ENCODE measurements at places on chromosomes 11 and 22. TPM values are rescaled to one million over a fixed set of nuclear protein-coding genes. Genes with fewer than 3 reads are reported as not detected.

ZNF215 gene
- 0.77 TPM for polyA plus RNA-seq

PARVG gene
- polyA plus RNA-seq = 3.4 TPM

DNA sequence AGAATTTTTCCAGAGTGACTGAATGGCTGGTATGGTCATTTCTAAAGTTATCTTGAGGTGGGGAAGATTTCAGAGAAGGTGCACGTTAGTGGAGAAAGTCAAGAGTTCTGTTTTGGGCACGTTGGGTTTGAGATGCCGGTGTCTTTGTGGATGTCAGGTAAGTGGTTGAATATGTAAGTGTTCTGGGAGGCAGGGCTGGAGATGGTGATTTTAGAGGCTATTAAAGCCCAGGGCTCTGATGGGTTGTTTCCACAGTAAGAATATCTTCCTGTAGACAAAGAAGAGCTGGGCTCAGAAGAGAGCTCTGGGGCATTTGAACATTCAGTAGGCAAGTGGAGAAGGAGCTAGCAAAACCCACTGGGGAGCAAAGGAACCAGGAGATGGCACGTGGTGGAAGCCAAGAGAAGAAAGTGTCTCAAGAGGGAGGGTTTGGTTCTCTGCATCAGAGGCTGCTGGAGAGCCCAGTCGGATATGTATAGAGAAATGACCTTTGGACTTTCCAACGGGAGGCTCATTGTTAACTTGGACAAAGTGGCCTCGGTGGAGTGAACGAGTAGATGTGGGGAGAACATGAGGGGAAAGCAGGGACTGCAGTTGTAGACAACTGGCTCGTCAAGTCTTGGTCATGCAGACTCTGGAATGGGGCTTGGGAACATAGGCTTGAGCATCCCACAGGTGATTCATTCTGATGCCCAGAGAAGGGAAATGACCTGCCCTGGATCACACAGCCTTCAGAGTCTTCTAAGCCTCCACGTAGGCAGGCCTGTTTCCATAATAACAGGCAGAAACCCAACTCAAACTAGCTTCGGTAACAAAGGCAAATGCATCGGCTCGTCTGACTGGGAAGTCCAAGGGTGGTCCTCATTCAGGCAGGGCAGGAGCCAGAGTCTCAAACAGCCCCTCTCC lies 98.4 kb upstream of the PARVA start:
- no peak for DNase-seq

GRCh38 chr11:18384157-18384641 lies 10.2 kb upstream of the LDHA start:
- peak; percentile 34 for DNase-seq

DNA sequence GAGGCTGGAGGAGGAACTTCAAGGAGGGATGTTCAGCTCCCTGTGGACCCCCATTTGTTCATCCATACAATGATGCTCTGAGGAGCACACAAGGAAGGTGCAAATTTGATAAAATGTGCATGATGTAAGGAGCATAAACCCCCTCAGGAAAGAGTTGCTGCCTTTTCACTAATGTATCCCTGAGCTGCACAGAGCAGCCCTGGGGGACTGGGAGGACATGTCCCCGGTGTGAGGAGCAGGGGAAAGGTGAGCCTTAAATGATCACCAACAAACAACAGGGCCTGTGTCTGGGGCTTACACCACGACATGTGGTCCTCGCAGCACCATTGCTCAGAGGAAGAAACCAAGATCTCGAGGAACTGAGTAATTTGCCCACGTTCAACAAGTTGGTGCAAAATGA lies 3.5 kb upstream of the MAPK8IP2 start:
- DNase-seq = no peak

GRCh38 chr11:126888115-126888712 lies 112.4 kb downstream of the KIRREL3 start:
- DNase-seq = no peak

DNA sequence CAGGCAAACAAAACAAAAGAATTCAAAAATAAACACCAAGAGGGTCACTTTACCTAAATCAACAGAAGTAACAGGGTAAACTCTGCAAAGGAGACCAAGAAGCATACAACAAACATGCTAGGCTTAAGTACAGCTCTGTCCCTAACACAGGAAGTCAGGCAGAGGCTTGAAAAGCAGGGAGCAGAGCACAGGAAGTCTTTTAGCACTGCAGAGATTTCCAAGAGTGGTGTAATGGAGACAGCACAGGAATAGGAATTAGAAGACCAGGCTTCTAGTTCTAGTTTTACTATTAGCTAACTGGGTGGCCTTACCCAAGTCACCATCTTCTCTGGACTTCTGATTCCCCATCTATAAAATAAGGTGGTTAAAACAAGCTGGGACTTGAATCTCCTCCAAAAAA lies 1.9 kb downstream of the RBFOX2 start:
- no peak for DNase-seq

GRCh38 chr11:10502065-10502680 lies 38.8 kb downstream of the RNF141 start:
- no peak for DNase-seq

GRCh38 chr11:92627615-92628256 lies 341.7 kb upstream of the MTNR1B start:
- DNase-seq = no peak

GRCh38 chr11:113173126-113173525 lies 141.3 kb upstream of the TTC12 start:
- DNase-seq = no peak

DNA sequence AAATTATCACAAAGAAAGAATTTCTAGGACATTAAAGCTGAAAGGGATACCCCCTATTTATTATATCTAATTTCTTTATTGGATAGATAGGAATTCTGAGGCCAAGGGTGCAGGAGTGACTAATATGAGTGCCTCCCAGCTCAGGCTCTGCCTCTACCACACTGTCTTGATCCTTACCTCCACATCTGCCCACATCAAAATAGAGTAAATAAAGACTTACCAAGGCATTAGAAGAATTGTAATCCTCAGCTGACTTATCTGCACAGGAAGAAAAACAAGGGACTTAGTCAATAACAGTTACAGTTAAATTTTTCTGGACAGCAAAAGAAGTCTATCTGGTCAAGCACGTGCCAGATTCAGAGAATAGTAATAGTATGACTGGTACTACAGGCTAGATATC lies 72.6 kb upstream of the GDPD4 start:
- DNase-seq = no peak

CCND1 gene
- 178 TPM for polyA plus RNA-seq

GRCh38 chr11:88508759-88509581 lies 171.4 kb upstream of the CTSC start:
- peak; percentile 53 for DNase-seq

DNA sequence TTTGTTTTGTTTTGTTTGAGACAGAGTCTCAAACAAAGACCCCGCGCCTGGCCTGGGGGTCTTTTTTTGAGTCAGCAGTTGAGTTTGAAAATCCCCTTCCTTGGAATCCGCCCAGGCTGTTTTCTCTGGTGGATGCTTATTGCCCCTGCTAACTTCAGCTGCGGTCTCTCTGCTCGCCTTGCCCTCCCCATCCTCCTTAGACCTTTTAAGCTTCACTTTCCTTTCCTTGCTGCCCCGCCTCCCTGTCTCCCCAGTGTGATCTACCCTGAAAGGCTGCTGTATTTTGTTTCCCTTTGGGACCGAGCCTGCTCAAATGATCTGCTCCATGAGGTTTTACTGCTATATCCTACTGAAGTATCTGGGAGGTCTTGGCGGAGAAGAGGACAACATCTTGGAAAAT lies 2.5 kb downstream of the USP18 start:
- DNase-seq = no peak

DNA sequence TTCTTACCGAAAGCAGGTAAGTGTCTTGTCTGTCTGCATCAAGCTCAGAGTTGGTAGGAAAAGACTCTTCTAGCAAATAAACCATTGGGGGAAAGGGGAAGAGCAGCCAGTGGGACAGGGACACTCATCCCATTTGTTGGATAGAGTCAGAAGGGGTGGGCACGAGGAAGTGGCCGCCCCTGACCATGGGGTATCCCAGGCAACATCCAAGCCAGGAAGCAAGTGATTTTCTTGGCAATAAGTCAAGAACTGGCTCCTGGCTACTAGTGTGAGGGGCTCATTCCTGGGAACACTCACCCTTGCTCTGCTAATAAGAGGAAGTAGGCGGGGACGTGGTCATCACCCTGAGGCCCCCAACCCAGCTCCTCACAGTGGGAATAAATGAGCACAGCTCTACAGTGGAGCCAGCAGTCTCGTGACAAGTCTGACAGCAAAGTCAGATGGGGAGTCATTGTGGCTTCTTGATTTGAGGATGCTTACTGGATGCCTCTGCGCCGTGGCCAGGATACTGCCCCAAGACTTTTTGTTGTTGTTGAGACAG lies 6.7 kb downstream of the SLC25A18 start:
- no peak for DNase-seq

GRCh38 chr11:35083431-35084238 lies 55.3 kb upstream of the CD44 start:
- peak; percentile 74 for DNase-seq

C22orf42 gene
- not detected for polyA plus RNA-seq

- peak; percentile 86 for DNase-seq
Observed at GRCh38 chr11:27216270-27217149, 146.5 kb downstream of the CCDC34 start.

- DNase-seq = peak; percentile 66
Observed at GRCh38 chr11:35138606-35138942, 397 bp upstream of the CD44 start.

USP2 gene
- polyA plus RNA-seq = 2.0 TPM

PRODH gene
- polyA plus RNA-seq = 20.3 TPM

DNA sequence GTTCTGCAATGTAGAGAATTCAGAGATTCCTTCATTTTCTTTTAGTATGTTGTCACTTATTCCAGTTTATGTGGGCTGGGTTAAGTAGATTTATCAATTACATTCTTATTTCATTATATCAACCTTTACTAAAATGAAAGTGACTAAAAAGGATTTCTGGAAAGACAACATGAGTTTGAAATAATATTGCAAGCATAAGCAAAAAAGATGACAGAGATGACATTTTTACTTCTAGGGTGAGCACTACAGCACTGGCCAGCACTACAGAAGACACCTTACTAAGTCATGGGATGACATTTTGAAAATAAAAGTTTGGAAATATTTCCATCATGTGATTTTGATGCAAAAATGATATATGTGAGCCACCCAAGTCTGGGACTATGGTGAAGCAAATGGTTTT lies 2.1 kb upstream of the USP47 start:
- no peak for DNase-seq

GDPD4 gene
- polyA plus RNA-seq = 0.59 TPM

- no peak for DNase-seq
Observed at GRCh38 chr22:32355760-32356159, 1.9 kb upstream of the RFPL3 start.

DNA sequence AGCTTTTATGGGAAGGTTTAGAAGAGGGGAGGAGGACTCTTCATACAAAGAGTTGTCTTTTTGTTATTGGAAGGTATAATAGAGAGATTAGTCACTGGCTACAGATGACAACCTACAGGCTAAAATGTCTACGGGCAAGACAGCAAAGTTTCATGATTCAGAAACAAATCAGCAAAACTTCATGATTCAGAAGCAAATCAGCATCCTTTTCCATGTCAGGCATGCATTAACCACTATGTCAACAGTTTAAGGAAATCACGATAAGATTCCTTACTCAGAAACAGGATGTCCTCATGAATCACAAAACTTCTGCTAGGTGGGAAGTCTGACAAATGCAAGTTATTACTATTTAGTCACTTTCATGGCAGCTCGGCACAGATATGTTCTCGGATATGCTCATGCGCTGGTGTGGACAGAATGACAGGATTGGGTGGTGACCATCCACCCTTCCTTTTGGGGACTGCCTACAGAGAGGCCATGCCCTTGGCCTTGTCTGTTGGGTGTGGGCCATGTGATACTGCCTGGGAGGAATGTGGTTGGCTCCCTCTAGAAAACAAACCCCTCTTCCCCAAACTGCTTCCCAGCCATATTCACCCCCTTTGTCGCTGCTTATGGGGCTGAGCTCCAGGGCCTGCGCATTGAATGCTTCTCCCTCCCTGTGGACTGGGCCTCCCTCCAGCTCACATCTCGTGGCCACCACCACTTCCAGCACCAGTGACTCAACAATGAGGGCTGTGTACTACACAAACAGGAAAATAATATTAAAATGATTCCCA lies 10.1 kb downstream of the C11orf91 start:
- DNase-seq = no peak

GRCh38 chr11:122910775-122911174 lies 28.2 kb downstream of the JHY start:
- peak; percentile 13 for DNase-seq

- no peak for DNase-seq
Observed at GRCh38 chr11:120578596-120579154, 67.1 kb downstream of the GRIK4 start.

PRR5L gene
- 10.6 TPM for polyA plus RNA-seq

APOA5 gene
- polyA plus RNA-seq = not detected

OR5T3 gene
- not detected for polyA plus RNA-seq

DNA sequence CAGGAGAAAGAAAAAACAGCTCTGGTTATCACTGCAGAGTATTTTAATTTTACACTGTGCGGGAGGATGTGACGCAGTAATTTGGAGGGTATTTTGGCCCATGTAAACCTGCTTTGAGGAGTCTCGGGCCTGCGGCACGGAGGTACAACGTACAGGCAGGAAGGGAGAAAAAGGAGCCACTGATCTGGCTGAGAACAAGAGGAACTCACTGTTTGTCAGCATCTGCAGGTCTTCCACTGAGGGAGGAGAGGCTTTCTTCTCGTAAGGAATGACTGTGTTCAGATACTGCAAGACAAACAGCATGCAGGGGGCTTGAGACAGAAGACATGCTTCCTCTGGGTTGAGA lies 44.0 kb downstream of the FEZ1 start:
- DNase-seq = no peak

DNA sequence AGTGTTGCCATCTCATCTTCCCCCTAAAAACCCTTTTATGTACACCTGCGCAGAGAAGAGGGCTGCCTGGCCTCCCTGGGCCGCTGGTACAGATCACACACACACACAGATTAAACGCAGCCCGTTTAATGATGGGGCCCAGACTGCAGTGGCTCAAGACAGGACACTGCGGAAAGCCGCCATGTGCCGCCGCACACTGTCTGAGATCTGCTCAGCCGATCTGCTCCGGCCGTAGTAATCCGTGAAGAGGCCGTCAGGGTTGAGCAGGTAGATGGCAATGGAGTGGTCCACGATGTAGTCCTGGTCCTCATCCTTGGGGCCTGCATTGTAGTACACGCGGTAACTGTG lies 2.0 kb downstream of the SCO2 start:
- DNase-seq = no peak

DNA sequence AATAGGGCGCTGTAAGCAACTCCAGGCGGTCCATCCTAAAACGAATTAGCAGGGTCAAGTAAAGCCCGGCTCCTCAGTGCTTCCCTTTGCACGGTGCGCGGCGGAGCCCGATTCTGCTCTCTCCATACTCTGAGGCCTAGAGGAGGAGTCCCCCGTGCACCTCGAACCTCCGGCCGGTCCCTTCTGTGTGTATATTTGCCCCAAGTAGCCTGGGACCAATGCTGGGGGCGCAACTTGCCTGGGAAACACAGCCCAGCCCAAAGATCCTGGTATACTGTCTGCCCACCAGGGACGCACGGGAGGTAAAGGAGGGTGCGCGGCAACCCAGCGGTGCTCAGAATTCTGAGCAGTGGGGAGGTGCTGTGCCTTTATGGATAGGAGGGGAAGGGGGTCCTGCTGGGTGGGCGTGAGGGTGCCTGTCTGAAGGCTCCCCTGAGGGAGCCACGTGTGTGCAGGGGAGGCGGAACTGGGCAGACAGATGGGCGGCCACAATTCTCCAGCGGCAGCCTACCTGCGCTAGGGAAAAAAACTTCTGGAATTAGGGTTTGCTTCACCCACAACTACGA lies 4.8 kb upstream of the TBX1 start:
- DNase-seq = no peak

FAM227A gene
- polyA plus RNA-seq = 5.9 TPM
